CD4-positive, alpha-beta T cell treated with Interleukin-6 at 100 ng/mL for 8 hours (primary cell): ENCODE measurements at places on chromosomes 6 and 20.

- DNase-seq, result no peak
Observed at GRCh38 chr6:113317891-113318574, 539.1 kb upstream of the MARCKS start.

DNA sequence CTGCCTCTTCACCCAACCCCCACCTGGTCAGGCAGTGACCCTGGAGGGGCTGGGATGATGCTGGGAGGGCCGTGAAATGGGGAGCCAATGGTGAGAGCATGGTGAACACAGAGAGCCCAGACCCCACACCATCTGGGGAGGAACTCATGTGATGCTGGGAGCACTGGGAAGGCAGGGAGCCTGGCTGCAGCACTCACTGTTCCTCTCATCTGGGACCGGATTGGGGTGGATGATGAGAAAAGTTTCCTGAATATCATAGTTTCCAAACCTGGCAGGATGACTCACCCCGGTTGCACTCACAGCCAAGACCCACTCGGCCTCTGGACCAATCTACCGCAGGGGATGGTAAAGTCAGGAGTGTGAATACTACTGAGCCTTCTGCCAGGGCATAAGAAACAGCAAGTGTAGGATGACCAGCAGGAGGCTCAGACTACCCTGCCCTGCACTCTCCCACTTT lies 21.8 kb downstream of the ULBP1 start:
- DNase-seq, result no peak

GRCh38 chr20:460707-461106 lies 1.6 kb downstream of the TBC1D20 start:
- no peak for DNase-seq

DNA sequence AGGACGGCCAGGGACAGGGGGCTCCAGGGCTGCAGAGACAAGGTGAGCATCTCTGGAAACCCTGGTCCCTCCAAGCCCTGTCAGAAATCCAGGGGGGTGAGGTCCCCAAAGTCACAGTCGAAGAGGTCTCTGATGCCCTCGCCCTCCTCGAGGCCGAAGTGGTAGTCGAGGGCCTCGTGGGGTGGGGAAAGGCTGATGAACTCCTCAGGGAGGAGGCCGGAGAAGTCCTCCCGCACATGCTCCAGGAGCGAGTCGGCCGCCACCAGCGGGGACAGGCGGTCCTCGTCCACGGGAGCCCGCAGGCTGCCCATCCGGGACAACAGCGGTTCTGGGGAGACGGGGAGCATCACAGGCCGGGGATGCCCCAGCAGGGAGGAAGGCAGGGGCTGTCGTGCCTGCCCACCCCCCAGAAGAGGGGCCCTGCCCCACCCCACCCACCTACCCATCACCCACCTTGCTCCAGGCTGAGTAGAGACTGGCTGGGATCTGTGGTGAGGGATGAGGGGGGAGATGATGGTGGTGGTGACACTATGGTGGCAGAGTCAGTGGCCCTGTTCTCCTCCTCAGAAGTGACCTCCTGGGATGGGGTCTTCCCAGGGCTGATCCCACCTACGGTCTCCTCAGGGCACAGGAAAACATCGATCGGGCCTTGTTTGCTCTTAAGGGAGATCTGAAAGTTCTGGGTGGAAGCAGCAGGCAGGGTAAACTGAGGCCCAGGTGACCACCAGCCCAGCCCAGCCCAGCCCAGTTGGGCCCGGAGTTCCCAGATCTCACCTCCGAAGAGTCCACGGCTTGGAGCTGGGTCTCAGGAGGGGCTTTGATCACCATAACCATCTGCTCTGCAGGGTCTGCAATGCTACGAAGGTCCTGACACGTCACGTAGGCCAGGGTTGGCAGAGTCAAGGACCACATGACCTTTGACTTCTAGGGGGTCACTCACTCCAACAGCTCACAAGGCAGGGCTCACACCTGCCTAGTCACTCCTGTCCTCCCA lies 2.7 kb upstream of the NECAB3 start:
- no peak for DNase-seq
